ENCODE measurements at places on chromosomes 1 and 21. TPM values are rescaled to one million over a fixed set of nuclear protein-coding genes. Genes with fewer than 3 reads are reported as not detected.

AJAP1 gene
- not detected for total RNA-seq

C2CD2 gene
- 8.9 TPM for total RNA-seq

- no peak for DNase-seq
Measured at GRCh38 chr1:3683992-3684391, 31.7 kb downstream of the TP73 start.

GRCh38 chr1:22920026-22920733, 52.5 kb downstream of the LACTBL1 start:
- no peak for DNase-seq

- peak; percentile 23 for DNase-seq
Measured at GRCh38 chr1:84298684-84299535, 2.6 kb upstream of the SAMD13 start.
